HEK293T (cell line): ENCODE measurements at places on chromosomes 1 and 21.

GRCh38 chr1:119808491-119808890 is 2.8 kb downstream of the REG4 start:
- DNase-seq, result no peak

GRCh38 chr1:201217146-201217545 is 26.5 kb downstream of the IGFN1 start:
- DNase-seq, result no peak

DNA sequence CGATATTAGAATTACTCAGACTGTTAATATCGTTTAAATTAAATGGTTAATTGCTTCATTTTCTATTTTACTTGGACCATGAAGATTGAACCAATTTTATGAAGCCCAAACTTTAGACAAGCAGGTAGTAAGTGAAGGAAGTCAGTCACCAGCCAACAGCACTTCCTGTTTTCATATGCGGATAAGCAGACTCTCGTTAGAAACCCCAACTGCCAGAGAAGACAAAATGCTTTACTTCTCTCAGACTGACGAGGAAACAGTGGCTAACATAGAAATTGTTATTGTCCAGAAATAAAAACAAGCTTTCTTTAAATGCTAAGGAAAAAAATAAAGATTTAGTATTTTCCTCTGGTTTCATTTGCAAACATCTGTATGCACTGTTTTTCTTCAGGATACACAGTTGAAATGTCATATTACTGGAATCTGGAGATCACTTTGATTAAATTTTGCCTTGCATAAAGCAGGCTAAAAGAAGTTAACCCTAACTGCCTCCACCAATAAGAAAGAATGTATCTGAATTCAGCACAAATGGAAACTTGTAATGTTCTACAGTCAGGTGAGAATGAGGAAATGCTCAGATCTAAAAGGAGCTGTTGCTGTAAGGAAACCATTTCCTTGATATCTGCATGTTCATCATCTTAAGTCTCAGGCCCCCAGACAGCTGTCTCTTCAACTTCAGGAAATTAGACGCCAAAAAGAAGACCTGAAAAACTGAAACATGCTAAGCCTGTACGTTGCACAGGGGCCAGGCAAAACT is 129.8 kb upstream of the SAMSN1 start:
- no peak for DNase-seq

DNA sequence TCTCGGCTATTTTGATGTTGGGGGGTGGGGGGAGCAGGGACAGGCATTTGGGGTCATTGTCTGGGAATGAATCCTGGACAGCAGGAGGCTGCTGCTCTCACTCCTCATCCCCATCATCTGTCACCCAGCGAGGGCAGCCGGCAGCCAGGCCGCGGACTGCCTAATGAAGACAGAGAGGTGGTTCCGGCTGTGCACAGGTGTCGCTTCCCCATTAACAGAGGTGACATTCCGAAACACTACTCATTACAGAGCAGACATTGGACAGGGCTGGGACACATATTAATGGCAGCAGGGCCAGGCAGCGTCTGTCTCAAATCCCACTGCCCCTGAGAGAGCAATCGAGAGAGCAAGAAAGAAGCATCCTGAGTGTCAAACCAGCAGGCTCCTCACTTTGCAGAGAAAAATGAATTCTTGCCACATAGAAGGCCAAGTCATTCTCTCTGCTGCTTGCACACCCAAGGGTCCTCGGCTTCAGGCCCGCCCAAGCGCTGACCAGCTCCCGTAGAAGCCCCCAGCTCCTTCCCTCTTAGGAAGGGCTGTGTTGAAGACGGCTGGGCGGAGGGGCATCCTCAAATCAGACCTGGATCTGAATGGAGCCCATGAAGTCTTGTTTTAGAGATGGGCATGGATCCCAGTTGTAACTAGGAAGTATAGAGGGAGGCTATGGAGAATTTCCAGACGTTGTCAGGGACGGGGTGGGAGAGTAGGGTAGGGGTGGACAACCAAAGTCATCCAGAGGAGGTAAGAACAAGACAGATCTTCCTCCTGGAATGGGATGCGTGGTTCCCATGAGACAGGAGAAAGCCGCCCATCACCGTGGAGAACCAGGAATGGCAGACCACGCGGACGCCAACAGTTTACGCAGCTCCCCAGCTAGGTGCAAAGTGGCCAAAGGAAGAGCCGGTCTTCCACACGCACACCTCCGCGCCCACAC is 8.2 kb upstream of the LEMD1 start:
- DNase-seq, result no peak

DNA sequence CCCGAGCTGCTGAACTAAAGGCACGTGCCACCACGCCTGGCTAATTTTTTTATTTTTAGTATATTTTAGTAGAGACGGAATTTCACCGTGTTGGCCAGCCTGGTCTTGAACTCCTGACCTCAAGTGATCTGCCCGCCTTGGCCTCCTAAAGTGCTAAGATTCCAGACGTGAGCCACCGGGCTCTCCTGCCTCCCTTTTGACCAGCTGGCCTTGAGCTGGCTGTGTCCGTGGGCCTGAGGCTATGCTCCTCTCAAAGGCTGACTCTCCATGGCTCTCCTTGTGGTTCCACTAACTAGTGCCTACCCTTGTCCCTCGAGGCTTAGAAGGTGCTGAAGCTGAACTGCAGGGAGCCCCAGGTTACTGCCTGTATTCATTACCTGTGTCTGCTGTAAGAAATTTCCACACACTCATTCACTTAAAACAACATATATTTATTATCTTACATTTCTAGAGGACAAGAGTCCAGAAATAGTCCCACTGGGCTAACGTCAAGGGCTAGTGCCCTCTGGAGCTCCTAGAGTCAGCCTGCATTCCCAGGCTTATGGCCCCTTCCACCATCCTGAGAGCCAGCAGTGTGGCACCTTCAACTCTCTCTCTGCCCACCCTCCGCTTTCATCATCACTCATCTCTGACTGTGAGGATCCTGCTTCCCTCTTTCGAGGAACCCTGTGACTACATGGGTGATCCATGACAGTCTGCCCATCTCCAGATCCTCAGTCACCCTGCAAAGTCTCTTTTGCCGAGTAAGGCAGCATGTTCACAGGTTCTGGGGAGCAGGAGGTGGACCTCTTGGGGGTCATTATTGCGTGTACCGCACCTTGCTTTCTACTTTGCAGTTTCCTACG is 34.9 kb downstream of the ETS2 start:
- DNase-seq, result no peak

GRCh38 chr1:31238986-31239613 is 587 bp downstream of the NKAIN1 start:
- DNase-seq, result peak; percentile 67

GRCh38 chr1:36258960-36259344 is 34.7 kb downstream of the THRAP3 start:
- no peak for DNase-seq

GRCh38 chr1:188620236-188620635 is 1791.5 kb downstream of the PLA2G4A start:
- no peak for DNase-seq

- DNase-seq, result no peak
Observed at GRCh38 chr1:97071173-97071572, 349.6 kb downstream of the PTBP2 start.

DNA sequence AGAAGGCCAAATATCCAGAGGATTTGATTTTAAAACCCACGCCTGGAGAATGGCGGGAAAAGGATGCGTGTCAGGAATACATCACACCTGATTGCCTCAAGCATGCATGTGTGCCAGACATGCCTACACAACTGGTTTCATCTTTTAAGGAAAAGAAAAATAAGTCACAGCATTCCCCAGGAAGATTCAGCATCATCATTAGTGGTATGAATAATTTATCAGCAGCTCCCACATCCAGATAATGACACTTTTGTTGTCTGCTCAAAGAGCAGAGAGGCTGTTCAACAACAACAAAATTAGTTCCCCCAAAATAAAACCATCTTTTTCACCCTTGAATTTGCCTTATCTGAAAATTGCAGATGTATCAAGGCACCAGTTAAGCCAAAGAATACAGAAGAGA is 328.6 kb upstream of the C1orf87 start:
- no peak for DNase-seq

DNA sequence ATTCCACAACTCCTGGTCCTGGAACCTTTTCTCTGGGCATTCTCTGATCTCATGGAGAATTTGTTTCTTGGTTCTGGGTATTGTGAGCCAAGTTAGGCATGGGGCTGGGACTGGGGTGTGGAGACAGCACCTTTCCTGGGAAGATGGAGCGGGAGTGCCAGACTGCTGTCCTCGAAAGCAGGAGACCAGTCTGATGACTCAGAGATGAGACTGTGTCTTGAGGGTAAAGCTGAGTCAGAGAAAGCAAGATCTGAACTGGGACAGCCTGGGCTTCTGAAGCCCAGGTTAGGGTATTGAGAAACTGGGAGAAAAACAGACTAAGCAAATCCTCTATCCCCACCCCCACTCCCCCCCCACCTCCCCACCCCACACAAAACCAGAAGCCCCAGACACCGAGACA is 2.2 kb upstream of the KANK4 start:
- no peak for DNase-seq

GRCh38 chr21:38903690-38904139 is 98.0 kb downstream of the ETS2 start:
- no peak for DNase-seq

DNA sequence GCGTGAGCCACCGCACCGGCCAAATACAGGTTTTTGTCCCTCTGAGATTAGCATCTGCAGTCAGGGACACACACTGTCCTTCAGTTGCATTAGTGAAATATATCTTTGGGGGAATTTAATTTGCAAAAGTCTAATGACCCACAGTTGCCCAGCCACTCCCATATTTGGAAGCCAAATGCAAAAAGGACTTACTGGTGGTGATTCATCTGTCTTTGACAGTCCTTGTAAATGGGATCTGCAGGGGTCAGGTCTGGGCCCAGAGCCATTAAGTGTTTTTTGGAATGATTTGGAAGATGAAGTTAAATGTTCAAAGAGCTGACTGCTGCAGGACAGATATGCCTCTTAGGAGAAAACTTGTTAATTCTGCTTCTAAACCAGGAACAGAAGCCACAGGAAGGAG is 44.6 kb upstream of the DNASE2B start:
- DNase-seq, result no peak

DNA sequence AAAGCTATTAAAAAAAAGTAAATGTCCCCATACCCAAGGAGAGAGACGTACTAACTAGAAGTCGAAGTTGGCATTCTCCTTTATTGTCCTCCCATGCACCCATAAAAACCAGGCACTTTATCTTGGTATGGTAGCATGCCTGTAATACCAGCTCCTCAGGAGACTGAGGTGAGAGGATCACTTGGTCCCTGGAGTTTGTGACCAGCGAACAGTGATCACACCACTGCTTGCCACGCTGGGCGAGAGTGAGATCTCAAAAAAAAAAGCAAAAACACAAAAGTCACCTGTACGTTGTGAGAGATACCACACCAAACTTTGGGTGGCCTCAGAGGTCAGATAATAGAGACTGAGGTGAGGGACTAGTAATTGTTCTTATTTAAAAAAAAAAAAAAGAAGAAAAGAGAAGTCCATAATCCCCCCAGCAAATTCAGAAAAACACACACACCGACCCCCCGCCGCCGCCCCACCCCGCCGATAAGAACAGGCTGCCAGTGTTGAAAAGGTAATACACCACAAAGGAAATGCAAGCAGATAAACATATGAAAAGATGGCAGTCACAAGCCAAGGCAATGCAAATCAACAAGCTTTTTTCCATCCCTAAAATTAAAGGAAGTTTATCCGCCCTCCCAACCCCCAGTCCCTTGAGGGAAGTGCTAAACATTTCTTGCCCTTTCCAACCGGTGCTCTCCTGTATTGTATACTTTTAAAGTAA is 3.6 kb downstream of the L1TD1 start:
- no peak for DNase-seq

DNA sequence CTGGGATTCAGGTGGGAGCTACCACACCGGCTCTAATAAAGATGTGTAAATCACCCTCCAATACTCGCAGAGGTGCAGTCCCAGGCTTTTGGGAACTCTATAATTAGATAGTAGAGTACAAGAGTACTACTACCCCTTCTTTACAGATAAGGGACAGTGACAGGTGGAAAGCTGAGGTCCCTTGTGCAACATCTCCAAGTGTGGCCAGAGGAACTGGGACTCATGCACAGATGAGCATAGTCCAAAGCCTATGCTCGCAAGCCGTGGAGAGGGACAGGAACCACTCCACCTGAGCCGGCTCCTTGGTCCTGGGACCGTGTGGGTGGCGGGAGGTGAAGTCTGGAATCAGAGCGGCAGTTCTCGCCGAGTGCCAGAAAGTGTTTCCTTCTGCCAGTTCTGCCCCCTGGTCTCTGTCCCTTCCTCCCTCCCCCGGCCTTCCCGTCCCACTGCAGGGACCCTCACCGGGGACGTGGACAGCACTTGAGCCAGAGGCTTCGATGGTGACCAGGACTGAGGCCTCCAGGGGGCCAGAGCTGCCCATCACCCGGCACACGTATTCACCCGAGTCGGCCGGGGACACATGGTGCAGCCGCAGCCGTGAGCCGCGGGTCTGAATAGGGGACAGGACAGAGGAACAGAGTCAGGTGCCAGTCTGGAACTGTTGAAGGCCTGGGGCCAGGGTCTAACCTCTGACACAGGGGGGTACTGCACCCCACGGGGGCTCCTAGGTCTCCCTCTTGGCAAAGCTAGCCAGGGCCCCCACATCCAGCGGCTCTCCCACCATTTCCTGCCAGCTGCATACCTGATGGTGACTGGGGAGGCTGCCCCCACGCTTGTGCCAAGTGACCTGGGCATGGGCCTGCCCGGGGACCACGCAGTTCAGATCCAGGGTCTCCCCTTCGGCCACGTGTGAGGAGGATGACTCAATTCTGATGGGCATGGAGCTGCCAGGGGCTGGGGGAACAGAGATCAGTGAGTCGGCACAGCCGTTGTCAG is 33.9 kb downstream of the LDLRAD2 start:
- DNase-seq, result no peak

GRCh38 chr1:9263984-9264872 is 28.5 kb upstream of the SPSB1 start:
- no peak for DNase-seq

- peak; percentile 17 for DNase-seq
Observed at GRCh38 chr1:243230914-243231313, 24.2 kb downstream of the CEP170 start.

- no peak for DNase-seq
Observed at GRCh38 chr1:218281285-218281684, 3.8 kb upstream of the RRP15 start.

GRCh38 chr1:244758708-244759107 is 76.8 kb upstream of the COX20 start:
- peak; percentile 39 for DNase-seq

- DNase-seq, result no peak
Observed at GRCh38 chr1:223114871-223115270, 28.2 kb downstream of the TLR5 start.

DNA sequence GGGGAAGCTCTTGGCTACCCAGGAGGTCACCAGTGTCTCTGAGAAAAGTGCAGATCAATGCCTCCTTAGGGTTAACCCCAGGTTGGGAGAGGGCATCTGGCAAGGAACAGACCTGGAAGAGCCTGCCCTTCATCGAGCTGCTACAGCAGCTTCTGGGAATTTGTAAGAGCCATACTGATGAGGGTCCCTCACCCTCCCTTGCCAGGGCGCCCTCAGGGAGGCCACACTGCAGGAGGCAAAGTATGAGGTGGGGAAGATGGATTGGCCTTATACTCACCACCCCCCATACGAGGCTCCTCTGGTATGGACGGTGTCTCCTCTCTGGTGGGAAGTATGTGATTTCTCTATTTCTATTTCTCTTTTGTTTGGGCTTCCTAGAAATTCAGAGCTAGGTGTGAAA is 13.2 kb downstream of the IGSF3 start:
- no peak for DNase-seq
